Caco-2 (cell line): ENCODE measurements at places on chromosomes 2 and 18. TPM values are rescaled to one million over a fixed set of nuclear protein-coding genes. Genes with fewer than 3 reads are reported as not detected.

The RGPD4 gene
- total RNA-seq, result 0.07 TPM in 1 of 2 replicates, not detected in the other

The CXCR1 gene
- total RNA-seq, result not detected in 2 replicates

The ABCG8 gene
- 0.12 TPM in 1 of 2 replicates, not detected in the other for total RNA-seq

DNA sequence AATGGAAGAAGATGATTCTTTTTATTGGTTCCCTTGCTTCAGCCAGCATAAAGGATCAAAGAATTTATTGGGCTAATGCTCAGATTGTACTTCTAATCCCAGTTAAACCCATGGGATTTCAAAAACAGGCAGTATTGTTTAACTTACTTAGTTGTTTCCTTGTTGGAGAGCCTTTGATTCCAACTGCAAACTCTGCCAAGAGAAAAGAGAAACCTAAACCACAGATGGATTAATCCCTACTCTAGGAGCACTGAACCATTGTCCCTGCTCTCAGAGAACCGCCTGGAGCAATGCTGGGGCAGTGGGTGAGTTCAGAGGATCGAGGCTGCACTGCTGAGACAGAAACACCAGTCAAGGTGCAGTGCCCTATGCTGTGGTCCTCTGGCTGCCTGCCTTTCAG, 44.9 kb upstream of the SIGLEC15 start:
- H3K4me3 ChIP-seq, result no peak overlapping the region
- no peak for DNase-seq
- no peaks in the 10 kb centered on the region for H3K36me3 ChIP-seq
- no peaks in the 10 kb centered on the region for H3K27me3 ChIP-seq

- DNase-seq, result no peak
- no peak overlapping the region for H3K4me3 ChIP-seq
- H3K4me1 ChIP-seq, result peaks cover 56% of the 10 kb centered on the region
- H3K27ac ChIP-seq, result peak overlapping the region; percentile 35
- peaks cover 5% of the 10 kb centered on the region; the same call in 1 of the 2 replicates for H3K36me3 ChIP-seq
These were observed 26.3 kb downstream of the ANXA4 start for GRCh38 chr2:69768235-69768634.

- no peak for DNase-seq
- no peaks in the 10 kb centered on the region for H3K36me3 ChIP-seq
- H3K27ac ChIP-seq, result no peak overlapping the region
- H3K4me3 ChIP-seq, result no peak overlapping the region
These were observed 63.6 kb downstream of the INSIG2 start for GRCh38 chr2:118151831-118152230.

DNA sequence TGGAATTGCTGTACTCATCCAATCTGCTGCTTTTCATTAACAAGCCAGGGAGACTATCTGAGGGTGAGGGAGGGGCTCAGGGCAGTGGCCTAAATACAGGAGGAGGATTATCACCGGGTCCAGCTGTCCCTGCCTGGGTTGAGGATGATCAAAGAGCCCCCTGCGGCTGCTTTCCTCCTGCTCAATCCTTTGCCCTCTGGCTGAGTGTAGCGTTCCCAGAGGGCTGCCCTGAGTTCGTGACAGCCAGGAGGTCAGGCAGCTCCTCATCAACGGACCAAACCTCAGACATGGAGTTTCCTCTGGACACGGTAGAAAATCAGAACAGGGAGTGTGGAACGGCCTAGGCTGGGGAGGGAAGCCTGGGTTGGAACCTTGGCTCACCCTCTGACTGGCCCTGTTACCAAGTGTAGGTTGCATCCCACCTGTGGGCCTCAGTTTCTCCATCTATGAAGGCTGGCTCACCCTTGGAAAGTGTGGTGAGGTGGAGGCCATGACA, 23.5 kb downstream of the CIB4 start:
- no peak overlapping the region for H3K27ac ChIP-seq
- H3K4me1 ChIP-seq, result peaks cover 9% of the 10 kb centered on the region
- no peaks in the 10 kb centered on the region for H3K27me3 ChIP-seq
- H3K4me3 ChIP-seq, result no peak overlapping the region
- no peaks in the 10 kb centered on the region for H3K36me3 ChIP-seq

DNA sequence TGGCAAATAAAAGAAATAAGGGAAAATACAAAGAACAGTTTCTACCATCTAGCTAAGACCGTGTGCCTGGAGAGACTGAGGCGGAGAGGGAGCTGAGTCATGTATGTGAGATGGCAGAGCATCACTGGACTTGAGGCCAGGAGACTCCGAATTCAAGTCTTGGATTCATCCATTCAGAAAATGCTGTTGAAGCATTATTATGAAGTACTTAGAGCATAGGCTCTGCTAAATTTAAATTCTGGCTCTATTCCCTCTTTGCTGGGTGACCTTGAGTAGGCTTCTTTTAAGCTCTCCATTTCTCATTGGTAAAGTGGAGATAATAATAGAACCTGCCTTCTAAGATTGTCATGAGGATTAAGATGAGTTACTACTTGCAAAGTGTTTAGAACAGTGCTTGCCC, 34.7 kb downstream of the NPHP1 start:
- no peak overlapping the region for H3K27ac ChIP-seq
- no peak for DNase-seq
- no peaks in the 10 kb centered on the region for H3K36me3 ChIP-seq
- no peak overlapping the region for H3K4me3 ChIP-seq
- no peaks in the 10 kb centered on the region for H3K27me3 ChIP-seq

- no peak overlapping the region for H3K27ac ChIP-seq
- peaks cover 13% of the 10 kb centered on the region for H3K4me1 ChIP-seq
- no peaks in the 10 kb centered on the region for H3K36me3 ChIP-seq
- H3K27me3 ChIP-seq, result no peaks in the 10 kb centered on the region
These were observed 42.5 kb downstream of the HRH4 start for GRCh38 chr18:24502667-24503523.
